ENCODE measurements at places on chromosomes 6 and 20.

- no peaks in the 10 kb centered on the region for H3K4me1 ChIP-seq
- DNase-seq: peak; percentile 55
- no peak overlapping the region for H3K27ac ChIP-seq
- H3K27me3 ChIP-seq: no peaks in the 10 kb centered on the region
- H3K36me3 ChIP-seq: no peaks in the 10 kb centered on the region
Measured at GRCh38 chr6:150876598-150876997, 11.1 kb downstream of the MTHFD1L start.

- peaks cover 8% of the 10 kb centered on the region for H3K27me3 ChIP-seq
- H3K4me1 ChIP-seq: peaks cover 15% of the 10 kb centered on the region
- peak overlapping the region; percentile 61 for H3K27ac ChIP-seq
- no peak for DNase-seq
Measured at GRCh38 chr20:19211661-19212468, 577 bp upstream of the SLC24A3 start.

- no peak for DNase-seq
- H3K27ac ChIP-seq: no peak overlapping the region
- no peak overlapping the region for H3K4me3 ChIP-seq
Measured at GRCh38 chr6:3965071-3965718, 113.7 kb downstream of the FAM217A start.

DNA sequence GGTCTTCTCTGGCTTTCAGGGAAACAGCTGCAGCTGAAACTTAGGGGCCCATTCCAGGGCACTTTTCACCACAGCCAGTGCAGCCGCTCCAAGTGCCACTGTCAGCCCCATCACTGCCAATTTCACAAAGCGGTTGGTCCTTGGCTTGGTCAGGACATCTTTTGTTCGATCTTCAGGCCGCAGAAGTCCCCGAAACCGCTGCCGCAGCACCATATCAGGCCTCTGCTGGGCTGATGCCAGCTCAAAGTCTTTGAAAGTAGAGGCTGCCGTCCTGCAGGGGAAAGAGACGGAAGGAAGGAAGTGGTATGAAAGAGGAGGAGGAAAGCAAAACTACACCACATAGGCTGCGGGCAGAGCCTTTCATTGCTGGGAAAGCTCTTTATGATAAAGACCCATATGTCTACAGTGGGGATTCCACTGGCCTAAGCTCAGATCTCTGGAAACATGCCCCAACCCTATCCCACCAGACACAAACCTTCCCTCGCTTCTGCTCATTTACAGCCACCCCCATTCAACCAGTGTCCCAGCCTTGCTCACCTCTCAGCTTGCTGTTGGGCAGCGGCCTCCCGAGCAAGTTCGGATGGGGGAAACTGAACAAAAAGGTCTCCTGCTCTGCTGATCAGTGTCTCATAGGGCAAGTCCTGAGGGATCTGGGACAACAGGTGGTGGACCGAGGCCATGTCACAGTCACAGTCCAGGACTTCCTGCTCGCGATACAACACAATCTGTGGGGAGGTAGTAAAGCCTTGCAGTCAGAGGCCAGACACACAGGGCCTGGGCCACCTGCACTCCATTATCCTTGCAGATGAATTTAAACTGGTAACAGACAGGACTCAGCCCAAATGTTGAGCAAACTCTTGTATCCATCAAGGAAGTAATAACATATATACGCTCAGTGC is 23.5 kb downstream of the TBC1D20 start:
- DNase-seq: no peak
- H3K36me3 ChIP-seq: peaks cover 89% of the 10 kb centered on the region
- H3K4me1 ChIP-seq: peaks cover 21% of the 10 kb centered on the region
- no peak overlapping the region for H3K4me3 ChIP-seq
- H3K27ac ChIP-seq: peak overlapping the region; percentile 10

DNA sequence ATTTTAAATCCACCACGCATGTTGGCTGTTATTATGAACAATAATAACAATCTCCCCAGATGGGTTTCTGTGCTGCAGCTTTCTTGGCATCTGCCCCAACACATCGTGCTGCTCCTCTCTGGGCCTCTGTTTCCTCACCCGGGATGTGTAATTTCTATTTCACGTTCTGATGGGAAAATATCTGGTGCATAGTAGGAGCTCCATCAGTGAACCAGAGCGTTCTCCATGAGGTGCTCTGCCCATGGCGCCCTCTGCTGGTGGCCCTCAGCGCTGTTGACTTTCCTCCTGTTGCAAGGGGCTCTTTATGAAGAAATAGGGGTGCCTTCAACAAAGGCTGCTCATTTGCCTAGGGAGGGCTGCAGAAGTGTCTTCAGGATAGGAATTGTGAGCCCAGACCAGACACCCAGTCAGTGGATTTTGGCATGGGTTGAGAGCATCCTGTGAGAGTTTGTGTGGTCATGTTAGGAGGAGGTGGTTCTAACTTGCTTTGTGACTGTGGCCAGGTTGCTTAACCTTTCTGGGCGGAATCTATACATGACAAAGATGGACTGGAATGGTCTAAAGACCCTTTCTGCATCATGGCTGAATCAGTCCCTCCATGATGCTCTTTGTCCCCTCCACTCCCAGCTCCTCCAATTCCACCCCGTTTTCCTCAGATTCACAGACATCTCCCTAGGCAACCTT is 8.1 kb downstream of the SCRT2 start:
- H3K4me1 ChIP-seq: no peaks in the 10 kb centered on the region
- no peak overlapping the region for H3K4me3 ChIP-seq
- peak; percentile 75 for DNase-seq
- H3K27ac ChIP-seq: no peak overlapping the region
- no peaks in the 10 kb centered on the region for H3K36me3 ChIP-seq

DNA sequence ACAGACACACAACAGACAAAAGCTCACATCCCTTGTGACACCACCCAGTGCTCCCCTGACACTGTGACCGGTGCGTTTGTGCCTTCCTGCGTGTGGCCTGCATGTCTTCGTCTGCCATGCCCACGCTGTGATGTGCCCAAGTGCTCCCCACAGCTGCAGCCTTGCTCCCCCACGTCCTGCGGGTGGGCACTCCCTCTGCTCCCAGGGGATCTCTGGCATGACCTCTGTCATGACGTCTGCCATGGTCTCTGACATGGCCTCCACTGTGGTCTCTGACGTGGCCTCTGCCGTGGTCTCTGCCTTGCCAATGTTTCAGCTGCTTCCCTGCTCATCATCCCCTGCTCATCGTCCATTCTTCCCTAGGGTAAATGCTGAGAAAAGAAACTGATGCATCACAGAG is 200.9 kb downstream of the DLL1 start:
- no peak overlapping the region for H3K4me3 ChIP-seq
- DNase-seq: no peak
- H3K36me3 ChIP-seq: no peaks in the 10 kb centered on the region
- no peak overlapping the region for H3K27ac ChIP-seq
- no peaks in the 10 kb centered on the region for H3K4me1 ChIP-seq

GRCh38 chr6:99933129-99933528 is 60.9 kb downstream of the MCHR2 start:
- H3K36me3 ChIP-seq: no peaks in the 10 kb centered on the region
- H3K4me3 ChIP-seq: no peak overlapping the region
- no peaks in the 10 kb centered on the region for H3K27me3 ChIP-seq

DNA sequence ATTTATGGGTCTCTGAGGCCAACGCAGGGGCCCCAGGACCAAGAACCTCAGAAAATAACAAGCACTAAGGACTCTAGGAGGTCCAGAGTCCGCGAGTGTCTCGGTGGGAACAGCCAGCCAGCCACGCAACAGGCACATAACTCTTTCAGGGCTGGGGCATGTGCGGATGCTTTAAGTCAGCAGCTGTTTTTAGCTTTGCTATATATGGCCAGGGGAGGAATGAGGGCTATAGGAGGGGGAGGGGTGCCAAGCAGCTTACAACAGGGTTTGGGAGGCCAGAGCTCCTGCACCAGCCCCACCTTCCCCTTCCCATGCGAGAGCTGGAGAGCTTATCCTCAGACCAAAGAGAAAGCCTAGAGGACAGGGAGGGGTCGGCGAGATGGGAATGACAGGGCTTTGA is 6.2 kb downstream of the JPH2 start:
- no peaks in the 10 kb centered on the region for H3K36me3 ChIP-seq
- no peak for DNase-seq
- no peaks in the 10 kb centered on the region for H3K27me3 ChIP-seq

DNA sequence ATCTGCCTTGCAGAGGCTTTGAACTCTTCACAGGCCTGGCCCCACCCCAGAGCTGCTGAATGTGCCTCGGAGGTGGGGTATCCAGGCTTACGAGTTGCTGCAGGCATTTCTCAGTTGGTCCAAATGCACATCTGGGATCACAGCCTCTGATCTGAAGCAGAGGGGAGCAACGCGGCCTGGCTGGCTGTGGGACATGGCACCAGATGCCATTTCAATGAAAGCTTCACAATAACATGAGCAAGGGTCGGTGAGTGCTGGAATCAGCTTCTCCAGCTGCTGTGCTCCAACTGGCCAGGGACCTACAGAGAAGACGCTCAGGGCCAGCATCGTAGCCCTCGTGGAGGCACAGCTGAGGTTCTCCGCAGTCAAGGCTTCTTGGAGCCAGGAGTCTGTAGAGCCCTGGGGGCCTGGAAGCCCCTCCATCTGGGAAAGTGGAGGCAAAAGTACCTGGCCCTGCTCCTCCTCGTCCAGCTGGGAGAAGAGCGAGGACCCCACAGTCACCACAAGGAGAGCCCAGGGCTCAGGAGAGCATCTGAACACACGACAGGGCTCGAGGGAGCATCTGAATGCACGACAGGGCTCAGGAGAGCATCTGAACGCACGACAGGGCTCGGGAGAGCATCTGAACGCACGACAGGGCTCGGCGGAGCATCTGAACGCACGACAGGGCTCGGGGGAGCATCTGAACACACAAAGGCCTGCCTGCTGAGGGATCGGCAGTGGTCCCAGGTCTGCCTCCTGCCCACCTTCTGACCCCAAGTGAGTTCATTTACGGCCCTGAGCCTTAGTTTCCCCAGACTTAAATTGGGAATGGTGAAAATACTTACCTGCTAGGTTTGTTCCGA is 165.2 kb downstream of the DLL1 start:
- no peaks in the 10 kb centered on the region for H3K27me3 ChIP-seq
- peak; percentile 35 for DNase-seq
- no peaks in the 10 kb centered on the region for H3K4me1 ChIP-seq
- no peaks in the 10 kb centered on the region for H3K36me3 ChIP-seq
- H3K27ac ChIP-seq: no peak overlapping the region

- H3K27me3 ChIP-seq: no peaks in the 10 kb centered on the region
- no peak overlapping the region for H3K4me3 ChIP-seq
- no peak for DNase-seq
- H3K36me3 ChIP-seq: no peaks in the 10 kb centered on the region
- no peaks in the 10 kb centered on the region for H3K4me1 ChIP-seq
Measured at GRCh38 chr6:151280859-151281258, 41.1 kb downstream of the AKAP12 start.

- no peaks in the 10 kb centered on the region for H3K36me3 ChIP-seq
- no peaks in the 10 kb centered on the region for H3K27me3 ChIP-seq
- no peak overlapping the region for H3K27ac ChIP-seq
- no peaks in the 10 kb centered on the region for H3K4me1 ChIP-seq
Measured at GRCh38 chr6:97864826-97865225, 581.8 kb upstream of the MMS22L start.

- no peaks in the 10 kb centered on the region for H3K27me3 ChIP-seq
- no peaks in the 10 kb centered on the region for H3K36me3 ChIP-seq
- no peaks in the 10 kb centered on the region for H3K4me1 ChIP-seq
- H3K4me3 ChIP-seq: no peak overlapping the region
Measured at GRCh38 chr6:116300566-116300965, 20.8 kb upstream of the TSPYL1 start.

DNA sequence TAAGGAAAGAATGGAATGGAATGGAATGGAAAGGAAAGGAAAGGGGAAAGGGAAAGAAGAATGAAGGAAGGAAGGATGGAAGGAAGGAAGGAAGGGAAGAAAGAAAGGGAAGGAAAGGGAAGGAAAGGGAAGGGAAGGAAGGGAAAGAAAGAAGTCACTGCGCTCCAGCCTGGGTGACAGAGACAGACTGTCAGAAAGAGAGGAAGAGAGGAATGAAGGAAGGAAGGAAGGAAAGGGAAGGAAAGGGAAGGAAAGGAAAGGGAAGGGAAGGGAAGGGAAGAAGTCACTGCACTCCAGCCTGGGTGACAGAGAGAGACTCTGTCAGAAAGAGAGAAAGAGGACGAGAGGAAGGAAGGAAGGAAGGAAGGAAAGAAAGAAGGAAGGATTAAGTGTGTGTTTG is 221.2 kb upstream of the LAMP5 start:
- no peak overlapping the region for H3K27ac ChIP-seq
- H3K27me3 ChIP-seq: no peaks in the 10 kb centered on the region
- no peaks in the 10 kb centered on the region for H3K36me3 ChIP-seq
- DNase-seq: no peak
- H3K4me1 ChIP-seq: no peaks in the 10 kb centered on the region

GRCh38 chr20:59482351-59483187 is 121.8 kb upstream of the PHACTR3 start:
- H3K27me3 ChIP-seq: peaks cover 6% of the 10 kb centered on the region
- H3K27ac ChIP-seq: no peak overlapping the region
- no peak overlapping the region for H3K4me3 ChIP-seq

DNA sequence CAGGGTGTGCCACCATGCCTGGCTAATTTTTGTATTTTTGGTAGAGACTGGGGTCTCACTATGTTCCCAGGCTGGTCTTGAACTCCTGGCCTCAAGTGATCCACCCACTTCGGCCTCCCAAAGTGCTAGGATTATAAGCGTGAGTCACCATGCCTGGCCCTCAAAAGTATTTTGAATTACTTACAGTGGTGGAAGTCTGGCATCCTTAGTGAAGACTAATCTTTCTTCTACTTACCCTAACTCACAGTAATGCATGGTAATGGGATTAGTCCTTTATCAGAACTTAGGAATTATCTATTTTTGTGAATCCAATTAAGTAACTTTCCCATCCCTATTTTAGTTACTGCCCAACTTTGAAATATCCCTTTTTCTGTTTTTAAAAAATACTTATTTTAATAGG is 3.9 kb downstream of the RWDD1 start:
- no peaks in the 10 kb centered on the region for H3K36me3 ChIP-seq
- peaks cover 28% of the 10 kb centered on the region for H3K4me1 ChIP-seq
- DNase-seq: no peak
- H3K27ac ChIP-seq: no peak overlapping the region
- no peaks in the 10 kb centered on the region for H3K27me3 ChIP-seq

DNA sequence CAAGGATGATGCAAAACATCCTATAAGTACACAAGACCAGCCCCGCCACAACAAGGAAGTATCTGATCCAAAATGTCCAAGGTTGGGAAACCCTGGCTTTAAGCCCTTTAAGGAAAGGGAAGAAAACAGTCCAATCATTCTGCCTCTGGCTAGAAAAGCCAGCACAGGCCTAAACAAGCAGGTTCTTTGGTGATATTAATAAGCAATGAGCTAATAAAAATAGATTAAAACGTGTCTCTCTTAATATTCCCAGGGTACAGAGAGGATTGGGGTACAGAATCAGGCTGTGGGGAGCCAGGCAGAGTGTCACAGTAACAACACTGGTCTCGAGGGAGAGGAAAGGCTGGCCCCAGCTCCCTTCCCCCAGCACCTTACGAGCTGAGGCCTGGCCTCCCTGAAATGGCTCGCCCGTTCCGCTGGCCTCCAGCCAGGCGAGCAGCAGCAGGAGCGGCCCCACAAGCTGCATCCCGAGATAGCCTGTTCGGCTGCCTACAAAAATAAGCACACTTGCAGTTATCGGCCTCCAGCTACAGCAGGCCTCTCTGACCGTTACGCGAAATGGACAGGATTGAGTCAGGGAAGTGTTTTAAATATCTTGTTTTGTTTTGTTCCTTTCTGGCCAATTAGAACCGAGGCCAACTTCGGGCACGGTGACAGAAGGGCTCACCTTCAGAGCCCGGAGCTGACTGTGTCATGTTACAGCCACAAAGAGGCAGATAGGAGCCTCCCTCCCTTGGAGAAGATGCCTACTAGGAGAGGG is 4.0 kb upstream of the ZMYND8 start:
- peaks cover 58% of the 10 kb centered on the region for H3K4me1 ChIP-seq
- DNase-seq: peak; percentile 94
- no peaks in the 10 kb centered on the region for H3K36me3 ChIP-seq

Measured in adrenal gland (tissue), 19 donors.